ENCODE measurements at places on chromosomes 5 and 9.

GRCh38 chr9:75105841-75106240 lies 17.5 kb downstream of the OSTF1 start:
- no peak for DNase-seq

- no peak for DNase-seq
Measured at GRCh38 chr5:149496166-149496565, 55.1 kb downstream of the CSNK1A1 start.

- no peak for DNase-seq
Measured at GRCh38 chr9:73050065-73050816, 97.4 kb upstream of the ALDH1A1 start.

GRCh38 chr9:127122176-127123063 lies at the start of gene ANGPTL2:
TSS of gene ANGPTL2 (minus strand) at chr9:127122635. CDS start at chr9:127108731, 13,904 bp downstream.
- peak; percentile 10 for DNase-seq

- no peak for DNase-seq
Measured at GRCh38 chr5:111960476-111961215, 203.7 kb upstream of the NREP start.

- no peak for DNase-seq
Measured at GRCh38 chr9:130476151-130476730, 31.5 kb downstream of the ASS1 start.

GRCh38 chr9:116390303-116391228 lies 237.0 kb downstream of the PAPPA start:
- no peak for DNase-seq

GRCh38 chr9:127360829-127361228 lies 36.1 kb upstream of the SLC2A8 start:
- no peak for DNase-seq

DNA sequence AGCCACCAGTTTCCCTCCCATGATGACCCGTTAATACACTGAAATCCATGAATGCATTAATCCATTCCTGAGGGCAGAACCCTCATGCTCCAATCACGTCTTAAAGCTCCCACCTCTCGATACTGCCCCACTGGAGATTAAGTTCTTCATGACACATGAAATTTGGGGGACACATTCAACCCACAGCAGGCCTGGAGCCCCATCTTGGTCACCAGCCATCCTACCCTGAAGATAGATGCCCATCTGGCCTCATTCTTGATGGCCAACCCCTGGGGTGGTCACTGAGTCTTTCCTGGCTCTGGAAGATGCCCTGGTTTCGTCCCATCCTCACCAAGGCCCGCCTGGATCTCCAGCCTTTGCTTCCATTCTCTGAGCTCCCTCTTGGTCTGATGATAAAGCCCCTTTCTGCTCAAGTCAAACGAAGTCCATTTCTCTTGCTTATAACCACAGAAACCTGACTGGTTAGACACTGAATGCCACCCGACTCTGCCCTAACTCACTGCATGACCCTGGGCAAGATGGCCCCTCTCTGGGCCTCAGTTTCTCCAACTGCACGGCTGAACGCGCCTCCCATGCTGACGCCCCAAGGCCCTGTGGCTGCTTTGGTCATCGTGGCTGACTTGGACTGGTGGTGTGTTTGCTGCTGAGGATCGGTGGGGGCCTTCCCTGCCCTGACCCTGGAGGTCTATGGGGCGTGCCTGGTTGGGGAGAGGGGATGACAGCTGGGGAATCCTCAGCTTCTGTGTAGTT lies 138.4 kb upstream of the IER5L start:
- no peak for DNase-seq
